ENCODE measurements at places on chromosomes 12 and 14. TPM values are rescaled to one million over a fixed set of nuclear protein-coding genes. Genes with fewer than 3 reads are reported as not detected.

PRDM4 gene
- 39.6 TPM for total RNA-seq

DNA sequence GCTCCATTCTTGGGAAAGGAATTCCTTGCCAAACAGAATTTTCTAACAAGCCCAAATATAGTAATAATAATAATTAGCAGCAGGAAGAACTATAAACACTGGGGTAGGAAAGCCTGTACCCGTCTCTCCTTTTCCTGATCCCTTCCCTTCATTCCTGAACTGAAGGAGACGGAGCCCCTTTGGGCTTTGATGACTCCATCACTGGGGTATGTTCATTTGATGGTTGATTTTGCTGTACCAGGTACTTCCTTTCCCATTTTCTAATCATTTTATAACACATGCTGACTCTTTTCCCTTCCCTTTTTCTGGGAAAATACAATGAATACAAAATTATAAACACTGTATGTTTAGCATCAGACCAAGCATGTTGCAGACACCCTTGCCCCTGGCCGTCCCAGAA is 3.6 kb upstream of the RCOR1 start:
- DNase-seq = no peak

DNA sequence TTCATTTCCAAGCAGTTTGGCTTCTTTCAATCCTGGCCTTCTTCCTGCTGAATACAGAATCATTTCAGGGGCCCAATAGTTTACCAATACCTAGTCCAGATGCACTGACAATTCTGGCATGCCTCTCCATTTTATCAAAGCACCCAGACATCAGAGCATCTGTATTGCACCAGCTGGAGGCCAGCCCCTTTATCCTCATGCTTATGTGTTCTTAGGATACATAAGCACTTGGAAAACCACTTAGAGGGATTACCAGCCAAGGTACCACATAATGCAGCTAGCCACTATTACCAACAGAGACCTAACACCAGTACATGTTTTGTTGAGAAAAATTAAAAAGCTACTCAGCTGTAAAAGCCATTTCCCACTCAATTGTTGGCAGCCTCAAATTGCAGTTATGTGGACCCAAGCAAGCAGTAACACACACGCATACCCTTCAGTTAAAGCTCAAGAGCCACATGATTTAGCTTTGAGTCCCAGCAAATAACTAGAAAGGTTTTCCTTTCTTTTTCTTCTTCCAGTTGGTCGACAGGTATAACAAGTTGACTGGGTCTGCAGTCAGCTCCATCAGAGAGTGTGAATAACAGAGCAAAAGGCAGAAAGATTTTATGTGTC is 263.8 kb downstream of the DIO2 start:
- DNase-seq = no peak

DNA sequence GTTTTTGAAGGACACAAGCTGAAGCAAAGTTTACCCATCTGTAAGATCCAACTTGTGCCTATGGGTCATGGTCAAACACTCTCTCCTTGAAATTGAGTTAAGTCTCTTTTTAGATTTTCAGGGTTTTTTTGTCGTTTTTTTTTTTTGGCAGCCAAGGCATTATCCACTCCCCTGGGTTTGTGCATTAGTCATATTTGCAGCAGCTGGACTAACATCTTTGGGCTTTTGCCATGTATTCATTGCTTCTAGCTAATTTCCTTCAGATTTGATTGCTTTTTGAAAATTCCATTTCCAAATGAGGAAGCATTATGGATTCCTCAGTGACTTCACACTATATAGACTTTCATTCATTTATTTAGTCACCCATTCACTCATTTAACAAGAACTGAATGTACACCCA is 80.3 kb upstream of the SRRM4 start:
- DNase-seq = no peak

GRCh38 chr14:99534863-99535262 is 53.7 kb downstream of the CCNK start:
- DNase-seq = no peak

- no peak for DNase-seq
Observed at GRCh38 chr12:76178452-76178851, 94.0 kb upstream of the NAP1L1 start.

DNA sequence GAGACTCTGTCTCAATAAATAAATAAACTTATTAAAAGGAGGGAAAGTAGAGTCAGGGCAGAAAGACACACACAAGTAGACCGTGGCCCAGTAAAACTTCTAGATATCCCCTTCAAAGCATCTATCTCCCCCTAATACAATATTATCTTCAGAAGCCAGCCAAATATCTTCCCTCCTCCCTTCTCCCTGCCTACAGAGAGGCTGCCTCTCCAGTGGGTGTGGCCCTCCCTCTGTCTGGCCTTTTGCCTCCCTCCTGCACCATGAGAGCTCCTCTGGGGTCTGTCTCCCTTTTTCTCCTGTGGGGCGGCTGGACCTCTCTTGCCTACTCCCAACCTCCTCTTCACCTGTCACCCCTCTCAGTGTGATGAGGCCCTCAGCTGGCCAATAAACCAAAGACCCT is 139.2 kb downstream of the EGLN3 start:
- no peak for DNase-seq

TMEM233 gene
- total RNA-seq = 1.4 TPM

GRCh38 chr12:56565510-56566101 is 44.0 kb downstream of the RBMS2 start:
- peak; percentile 61 for DNase-seq

DNA sequence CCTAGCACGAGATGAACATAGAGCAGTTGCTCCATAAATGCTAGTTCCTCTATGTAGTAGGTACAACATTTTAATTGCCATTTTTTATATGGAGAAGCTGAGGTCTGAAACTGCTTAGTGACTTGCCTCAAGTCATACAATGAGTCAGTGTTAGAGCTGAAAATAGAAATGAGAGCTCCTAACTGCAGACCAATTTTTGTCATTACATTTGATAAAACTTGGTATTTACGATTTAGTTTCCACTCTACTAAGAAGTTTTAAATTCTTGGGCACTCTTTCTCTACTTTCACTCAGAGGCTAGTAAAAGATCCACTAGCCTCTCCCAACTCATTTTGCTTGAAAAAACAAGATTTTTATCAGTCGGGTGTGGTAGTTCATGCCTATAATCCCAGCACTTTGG is 8.1 kb upstream of the TMED10 start:
- peak; percentile 26 for DNase-seq

GRCh38 chr12:58487255-58487654 is 433.0 kb downstream of the LRIG3 start:
- DNase-seq = no peak

TSPAN11 gene
- not detected for total RNA-seq

KRT85 gene
- not detected for total RNA-seq

GRCh38 chr12:50934371-50934851 is 17.9 kb upstream of the HIGD1C start:
- DNase-seq = peak; percentile 41
